ENCODE measurements at places on chromosomes 12 and 14. TPM values are rescaled to one million over a fixed set of nuclear protein-coding genes. Genes with fewer than 3 reads are reported as not detected.

The ALDH1L2 gene
- polyA plus RNA-seq, result 62.3 TPM

DNA sequence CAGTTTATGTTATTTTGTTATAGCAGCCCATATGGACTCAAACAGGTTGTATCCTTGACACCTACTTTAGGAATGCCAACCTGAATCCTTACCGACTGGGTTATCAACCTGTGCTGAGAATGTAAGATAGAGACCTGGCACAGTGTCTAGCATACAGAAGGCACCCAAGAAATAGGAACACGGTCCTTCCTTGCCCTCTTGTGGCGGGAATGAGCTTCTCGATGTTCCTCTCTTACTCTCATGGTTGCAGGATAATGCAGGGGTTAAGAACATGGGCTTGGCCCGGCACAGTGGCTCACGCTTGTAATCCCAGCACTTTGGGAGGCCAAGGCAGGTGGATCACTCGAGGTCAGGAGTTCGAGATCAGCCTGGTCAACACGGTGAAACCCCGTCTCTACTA, 6.5 kb downstream of the C12orf43 start:
- peak; percentile 50 for DNase-seq

DNA sequence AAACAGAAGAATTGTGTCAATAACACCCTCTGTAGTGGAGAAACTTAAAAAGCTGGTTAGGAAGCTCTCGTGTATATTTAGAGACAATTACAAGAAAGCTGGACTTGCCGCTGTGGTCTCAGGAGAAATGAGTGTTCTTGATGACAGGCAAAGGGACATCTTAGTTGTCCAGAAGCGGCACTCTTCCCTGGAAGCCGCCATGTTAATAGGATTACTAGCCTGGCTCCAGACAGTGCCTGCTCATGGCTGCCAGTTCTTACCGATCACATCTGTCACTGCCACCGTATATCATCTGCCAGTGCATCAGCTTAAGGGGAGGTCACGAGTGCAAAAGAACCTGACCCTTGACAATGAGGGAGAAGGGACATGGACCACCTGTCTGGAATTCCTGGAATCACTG, 48.9 kb downstream of the C14orf132 start:
- DNase-seq, result no peak

The IL31 gene
- polyA plus RNA-seq, result not detected

The PLEKHD1 gene
- polyA plus RNA-seq, result not detected

DNA sequence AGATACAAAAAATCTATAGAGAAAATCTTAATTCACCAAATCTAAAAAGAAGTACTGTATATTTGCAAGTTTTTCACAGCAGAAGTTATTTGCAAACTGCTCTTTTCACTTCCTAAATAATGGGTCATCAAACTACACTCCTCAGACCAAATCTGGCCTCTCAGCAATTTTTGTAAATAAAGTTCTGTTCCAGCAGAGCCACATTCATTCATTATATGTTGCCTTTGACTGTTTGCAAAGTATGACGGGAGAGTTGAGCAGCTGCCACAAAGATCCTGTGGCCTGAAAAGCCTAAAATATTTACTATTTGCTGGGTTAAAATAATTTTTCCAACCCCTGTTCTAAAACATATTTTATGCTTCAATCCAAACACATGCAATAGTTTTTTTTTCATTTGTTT, 1222.3 kb upstream of the SEL1L start:
- DNase-seq, result no peak

The AKAP3 gene
- 0.36 TPM for polyA plus RNA-seq

GRCh38 chr12:103627189-103627855, 40.2 kb downstream of the STAB2 start:
- peak; percentile 20 for DNase-seq

The KERA gene
- not detected for polyA plus RNA-seq

GRCh38 chr14:99792210-99792535, 1.0 kb upstream of the EML1 start:
- DNase-seq, result no peak

GRCh38 chr14:88507208-88507607, 47.6 kb downstream of the PTPN21 start:
- no peak for DNase-seq

DNA sequence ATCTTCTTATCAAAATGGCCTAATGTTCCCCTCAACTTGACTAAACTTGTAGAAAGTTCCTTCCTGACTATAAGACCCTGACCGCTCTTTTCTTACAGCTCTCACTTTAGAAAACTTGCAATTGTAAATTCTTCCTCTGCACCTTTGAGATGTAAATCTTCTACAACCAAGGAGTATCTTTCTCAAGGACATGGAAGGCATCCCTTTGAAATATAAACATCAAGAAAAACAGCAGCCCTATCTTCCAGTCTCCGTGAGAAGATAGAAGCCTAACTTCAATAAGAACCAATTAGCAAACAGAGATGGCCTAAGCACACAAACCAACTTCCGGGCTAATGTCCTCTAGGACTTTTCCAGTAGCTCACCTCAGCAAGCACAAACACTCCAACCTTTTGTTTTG, 210.3 kb downstream of the CPNE8 start:
- no peak for DNase-seq

- peak; percentile 50 for DNase-seq
Measured at GRCh38 chr14:31510222-31510621, 22.4 kb upstream of the GPR33 start.

The MDGA2 gene
- polyA plus RNA-seq, result not detected

DNA sequence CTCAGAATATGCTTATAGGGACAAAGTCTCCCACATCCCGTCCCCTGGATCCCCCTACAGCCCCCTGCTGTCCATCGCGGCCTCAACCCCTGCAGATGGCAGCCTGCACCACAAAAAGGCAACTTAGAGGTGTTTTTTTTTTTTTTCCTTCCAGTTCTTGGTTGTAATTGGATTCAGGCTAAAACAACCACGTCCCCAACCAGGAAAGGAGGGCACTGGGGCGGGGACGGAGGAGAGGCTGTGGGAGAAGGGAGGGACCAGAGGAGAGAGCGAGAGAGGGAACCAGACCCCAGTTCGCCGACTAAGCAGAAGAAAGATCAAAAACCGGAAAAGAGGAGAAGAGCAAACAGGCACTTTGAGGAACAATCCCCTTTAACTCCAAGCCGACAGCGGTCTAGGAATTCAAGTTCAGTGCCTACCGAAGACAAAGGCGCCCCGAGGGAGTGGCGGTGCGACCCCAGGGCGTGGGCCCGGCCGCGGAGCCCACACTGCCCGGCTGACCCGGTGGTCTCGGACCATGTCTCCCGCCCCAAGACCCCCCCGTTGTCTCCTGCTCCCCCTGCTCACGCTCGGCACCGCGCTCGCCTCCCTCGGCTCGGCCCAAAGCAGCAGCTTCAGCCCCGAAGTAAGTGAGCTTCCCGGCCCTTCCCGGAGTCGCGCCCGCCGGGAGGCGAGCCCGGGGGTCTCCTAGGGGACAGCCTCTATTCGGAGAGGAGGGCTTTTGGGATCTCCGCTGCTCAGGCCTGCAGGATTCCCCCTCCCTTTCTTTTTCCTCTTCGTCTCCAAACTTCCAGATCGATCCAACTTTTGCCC, at the start of gene MMP14:
Gene MMP14, plus strand, starts transcription at position 285 of the 813 bp plus-strand sequence. Its CDS starts 233 bp downstream, at position 518.
- DNase-seq, result peak; percentile 94

- DNase-seq, result no peak
Measured at GRCh38 chr12:131603939-131604795, 106.7 kb upstream of the SFSWAP start.

- peak; percentile 15 for DNase-seq
Measured at GRCh38 chr12:86666316-86666715, 410.1 kb upstream of the MGAT4C start.

The GUCY2C gene
- not detected for polyA plus RNA-seq

GRCh38 chr14:96121660-96122395, 82.7 kb downstream of the C14orf132 start:
- peak; percentile 84 for DNase-seq

The OTX2 gene
- polyA plus RNA-seq, result not detected

DNA sequence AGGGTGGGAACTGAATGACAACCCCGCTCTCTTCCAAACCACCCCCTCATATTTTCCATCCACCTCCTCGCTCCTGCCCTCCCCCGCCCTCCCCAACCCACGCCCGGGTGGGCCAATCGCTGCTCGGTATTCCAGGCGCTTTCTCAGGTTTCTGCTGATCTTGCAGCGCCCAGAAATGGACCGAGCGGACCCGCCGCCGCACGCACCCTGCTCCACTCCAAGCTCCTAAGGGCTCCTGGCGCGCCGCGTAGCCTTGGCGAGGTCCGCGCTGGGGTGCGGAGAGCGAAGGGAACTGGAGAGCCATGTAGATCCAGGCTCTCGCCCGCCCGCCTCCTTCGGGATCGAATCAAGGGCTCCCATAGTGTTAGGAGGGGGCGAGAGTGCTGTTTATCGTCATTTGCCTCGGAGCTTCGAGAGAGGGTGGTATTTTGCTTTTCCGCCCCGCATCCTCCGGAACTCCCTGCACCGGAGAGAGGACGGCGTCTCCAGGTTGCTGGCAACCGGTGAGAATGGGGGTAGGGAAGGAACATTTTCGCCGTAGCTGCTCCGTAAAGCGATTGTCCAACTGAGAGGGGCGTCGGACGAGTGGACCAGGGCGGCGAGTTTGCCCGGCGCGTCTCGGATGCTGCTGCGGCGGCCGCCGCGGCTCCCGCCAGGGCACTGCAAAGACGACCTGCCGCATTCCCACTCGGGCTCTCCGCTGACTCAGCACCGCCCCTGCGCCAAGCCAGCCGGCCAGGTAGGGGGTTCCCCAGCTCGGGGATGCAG, at the start of gene KCNA1:
Gene KCNA1, plus strand, starts transcription at position 172 of the 768 bp plus-strand sequence. CDS start 1,474 bp downstream, outside the sequence.
- peak; percentile 42 for DNase-seq

GRCh38 chr12:114671443-114672411, 12.2 kb downstream of the TBX3 start:
- DNase-seq, result peak; percentile 78

The CLEC2B gene
- polyA plus RNA-seq, result 12.2 TPM

The ACSS3 gene
- 1.5 TPM for polyA plus RNA-seq

DNA sequence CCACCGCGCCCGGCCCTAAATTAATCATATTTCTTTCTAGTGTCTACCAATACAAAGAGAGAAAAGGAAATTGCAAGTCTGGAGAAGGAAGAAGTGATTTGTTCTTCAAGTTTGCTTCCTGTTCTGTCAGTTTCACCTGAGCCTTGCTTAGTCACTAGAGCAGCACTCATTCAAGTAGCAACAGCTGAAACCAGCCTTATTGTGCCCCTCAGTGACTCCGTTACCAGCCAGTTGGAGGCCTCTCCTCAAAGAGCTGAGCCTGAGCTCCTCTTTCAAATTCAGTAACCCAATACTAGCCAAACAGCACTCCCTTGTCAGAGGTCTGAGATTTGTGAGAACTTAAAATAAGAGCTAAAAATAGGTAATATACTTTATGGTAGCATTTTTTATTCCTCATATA, 17.4 kb downstream of the PAWR start:
- DNase-seq, result no peak

The FGF6 gene
- not detected for polyA plus RNA-seq

DNA sequence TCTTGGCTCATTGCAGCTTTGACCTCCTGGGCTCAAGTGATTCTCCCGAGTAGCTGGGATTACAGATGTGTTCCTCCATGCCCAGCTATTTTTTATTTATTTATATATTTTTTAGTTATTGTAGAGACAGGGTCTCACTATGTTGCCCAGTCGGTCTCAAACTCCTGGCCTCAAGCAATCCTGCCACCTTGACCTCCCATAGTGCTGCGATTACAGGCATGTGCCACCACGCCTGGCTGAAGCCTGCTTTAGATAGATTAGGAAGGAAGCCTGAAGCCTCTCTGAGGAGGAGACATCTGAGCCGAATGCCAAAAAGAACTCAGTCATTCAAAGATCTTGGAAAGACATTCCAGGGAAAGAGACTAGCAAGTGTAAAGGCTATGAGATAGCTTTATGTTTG, 10.2 kb downstream of the INHBC start:
- DNase-seq, result no peak

The TAS2R42 gene
- polyA plus RNA-seq, result not detected

DNA sequence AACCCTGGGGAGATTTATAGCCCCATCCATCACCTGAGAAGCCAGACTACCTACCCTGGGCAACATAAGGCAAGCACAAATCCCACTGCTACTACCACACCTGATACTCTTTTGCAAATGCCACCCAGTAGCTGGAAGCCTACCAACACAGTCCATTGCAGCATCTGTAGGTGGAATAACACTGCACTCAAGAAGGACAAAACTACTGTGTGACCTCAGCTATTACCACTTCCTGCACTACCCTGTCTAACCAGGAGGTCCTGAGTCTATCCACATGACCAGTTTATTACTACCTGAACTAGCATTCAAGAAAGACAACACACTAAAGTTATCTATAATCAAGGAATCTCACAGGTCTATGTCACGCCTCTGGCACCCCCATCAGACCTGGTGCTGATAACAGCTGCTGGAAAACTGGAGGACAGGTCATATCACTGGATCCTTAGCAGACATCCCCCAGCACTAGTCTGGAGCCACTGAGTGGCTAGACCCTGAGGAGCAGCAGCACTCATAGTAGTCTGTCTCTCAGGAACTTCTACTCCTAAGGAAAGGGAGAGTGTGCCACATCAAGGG, 2.9 kb upstream of the CLEC1A start:
- DNase-seq, result peak; percentile 20

DNA sequence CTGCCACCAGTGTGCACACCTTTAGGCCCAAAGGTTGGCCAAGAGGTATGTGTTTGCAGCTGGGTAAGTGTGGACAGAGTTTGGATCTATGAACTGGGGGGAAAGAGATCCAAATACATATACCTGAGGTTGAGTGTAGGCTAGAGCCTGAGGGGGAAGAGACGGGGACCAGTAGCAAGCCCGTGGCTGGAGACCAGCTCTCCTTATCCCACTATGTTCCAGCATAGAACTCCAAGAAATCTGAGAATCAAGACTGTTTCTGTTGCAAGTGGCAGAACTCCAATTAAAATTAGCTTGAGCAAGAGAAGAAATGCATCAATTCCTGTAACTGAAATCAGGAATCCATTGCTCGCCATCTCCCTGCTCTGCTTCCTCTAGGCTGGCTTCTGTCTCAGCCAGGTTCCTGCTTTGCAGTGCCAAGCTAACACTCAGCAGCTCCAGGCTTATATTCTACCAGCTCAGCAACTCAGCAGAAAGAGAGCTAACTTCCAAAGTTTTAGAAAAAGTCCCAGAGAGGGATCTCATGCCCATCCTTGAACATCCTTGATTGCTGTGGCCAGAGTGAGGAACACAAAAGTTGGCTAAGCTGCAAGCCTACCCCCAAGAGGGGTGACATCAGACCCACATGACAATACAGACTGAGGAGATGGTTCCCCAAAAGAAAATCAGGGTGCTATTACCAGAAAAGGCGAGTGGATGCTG, 1.5 kb upstream of the PCK2 start:
- DNase-seq, result peak; percentile 20

The PTPRR gene
- 1.1 TPM for polyA plus RNA-seq

The NEUROD4 gene
- polyA plus RNA-seq, result not detected

The TAS2R30 gene
- not detected for polyA plus RNA-seq

DNA sequence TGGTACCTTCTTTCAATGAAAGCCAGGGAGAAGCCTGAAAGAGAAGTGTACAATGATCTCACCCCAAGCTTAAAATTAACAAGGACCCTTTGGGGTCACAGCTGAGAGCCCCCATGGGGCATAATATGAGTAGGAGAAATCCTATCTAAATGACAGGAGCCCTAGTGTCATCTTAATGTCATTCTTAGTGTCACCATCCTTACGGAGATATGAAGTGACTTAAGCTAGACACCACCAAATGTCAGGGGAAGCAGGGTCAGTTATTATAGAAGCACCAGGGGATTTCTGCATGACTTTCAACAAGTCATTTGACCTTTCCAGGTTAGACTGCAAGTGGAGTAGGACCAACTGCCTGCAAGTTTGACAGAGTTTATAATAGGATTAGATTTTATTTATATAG, 28.9 kb upstream of the STON2 start:
- no peak for DNase-seq

Measured in GM23248 (cell line).